ENCODE measurements at places on chromosomes 5 and 9.

GRCh38 chr5:161549106-161549505, 2.6 kb upstream of the GABRB2 start:
- peak; percentile 4 for DNase-seq

DNA sequence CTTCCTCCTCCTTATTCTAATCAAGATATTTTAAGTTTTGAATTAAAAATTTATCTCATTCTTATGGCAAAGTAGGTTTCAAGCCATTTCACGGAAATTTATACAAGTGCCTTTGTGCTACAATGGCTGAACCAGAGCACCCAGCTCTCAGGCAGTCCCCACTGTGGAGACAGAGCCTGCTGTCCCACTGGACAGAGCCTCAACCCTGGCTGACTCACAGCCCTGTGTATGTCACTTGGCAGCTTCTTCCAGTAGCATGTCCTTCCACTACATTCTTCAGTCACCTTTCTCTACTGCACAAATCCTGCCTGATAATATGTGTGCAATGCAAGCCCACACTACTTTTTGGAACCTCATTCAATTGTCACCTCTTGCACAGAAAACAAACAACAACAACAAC, 253.1 kb downstream of the PDE4D start:
- DNase-seq: no peak

DNA sequence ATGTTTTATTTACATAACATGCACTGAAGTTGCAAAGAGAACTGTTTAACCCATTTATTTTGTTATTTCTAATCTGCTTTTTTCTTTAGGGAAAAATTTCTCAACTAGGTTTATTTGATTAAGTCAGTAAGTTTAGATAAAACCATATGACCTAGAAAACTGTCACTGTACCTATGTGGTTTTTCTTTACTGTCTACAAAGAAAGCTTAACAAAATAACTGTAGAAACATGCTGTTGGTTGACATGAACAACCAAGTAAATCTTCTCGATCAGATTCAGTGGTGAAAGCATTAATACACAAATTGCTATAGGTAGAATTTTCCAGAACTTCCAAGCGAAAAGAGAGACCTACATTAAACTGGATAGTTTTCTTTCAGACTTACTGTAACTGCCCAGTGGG, 137.4 kb downstream of the PCSK5 start:
- no peak for DNase-seq

DNA sequence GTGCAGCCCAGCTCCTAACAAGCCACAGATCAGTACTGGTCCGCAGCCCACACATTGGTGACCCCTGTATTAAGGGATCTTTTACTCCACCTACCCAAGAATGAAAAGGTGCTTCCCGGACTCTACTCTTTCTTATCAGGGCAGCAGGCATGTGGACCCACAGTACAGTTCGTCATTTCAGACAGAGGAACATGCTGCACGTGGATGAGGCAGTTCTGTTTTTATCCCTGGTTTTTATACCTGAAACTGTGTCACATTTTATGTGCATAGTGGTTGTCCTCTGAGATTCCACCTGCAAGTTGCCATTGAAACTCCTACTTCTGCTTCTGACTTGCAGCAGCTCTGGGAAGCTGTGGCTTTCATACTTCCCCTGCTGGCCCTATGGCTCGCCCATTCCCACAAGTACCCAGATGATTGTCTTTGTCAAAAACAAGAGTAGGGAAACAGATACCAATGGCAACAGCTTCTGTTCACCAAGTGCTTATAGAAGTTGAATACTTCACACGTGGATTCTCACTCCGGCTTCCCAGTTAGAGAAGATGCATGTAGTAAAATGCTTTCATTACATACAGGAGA, 208.0 kb downstream of the TRIO start:
- no peak for DNase-seq

DNA sequence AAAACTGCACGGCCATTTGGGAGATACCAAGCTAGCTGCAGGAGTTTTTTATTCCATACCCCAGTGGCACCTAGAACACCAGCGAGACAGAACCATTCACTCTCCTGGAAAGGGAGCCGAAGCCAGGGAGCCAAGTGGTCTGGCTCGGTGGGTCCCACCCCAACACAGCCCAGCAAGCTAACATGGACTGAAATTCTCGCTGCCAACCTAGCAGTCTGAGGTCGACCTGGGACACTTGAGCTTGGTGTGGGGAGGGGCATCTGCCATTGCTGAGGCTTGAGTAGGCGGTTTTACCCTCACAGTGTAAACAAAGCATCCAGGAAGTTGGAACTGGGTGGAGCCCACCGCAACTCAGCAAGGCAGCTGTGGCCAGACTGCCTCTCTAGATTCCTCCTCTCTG, 108.9 kb upstream of the CHD1 start:
- DNase-seq: no peak

DNA sequence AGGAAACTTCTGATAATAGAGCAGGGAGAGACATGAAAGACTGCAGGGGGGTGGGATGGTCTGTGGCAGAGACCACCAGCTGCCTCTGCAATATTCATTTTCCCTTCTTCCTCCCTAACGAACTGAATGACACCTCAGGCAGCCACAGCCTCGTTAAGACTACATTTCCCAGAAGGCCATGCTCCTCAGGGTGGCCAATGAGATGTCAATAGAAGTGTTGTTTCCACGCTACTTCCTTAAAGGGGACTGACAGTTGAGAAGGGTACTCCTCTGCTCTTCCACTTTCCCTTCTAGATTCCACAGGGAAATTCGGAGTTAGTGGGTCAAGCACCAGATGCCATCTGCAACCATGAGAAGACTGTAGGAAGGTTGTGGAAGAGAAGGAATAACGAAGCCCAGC, 52.0 kb upstream of the DAPK1 start:
- DNase-seq: no peak
